ENCODE measurements at places on chromosomes 16 and 17.

DNA sequence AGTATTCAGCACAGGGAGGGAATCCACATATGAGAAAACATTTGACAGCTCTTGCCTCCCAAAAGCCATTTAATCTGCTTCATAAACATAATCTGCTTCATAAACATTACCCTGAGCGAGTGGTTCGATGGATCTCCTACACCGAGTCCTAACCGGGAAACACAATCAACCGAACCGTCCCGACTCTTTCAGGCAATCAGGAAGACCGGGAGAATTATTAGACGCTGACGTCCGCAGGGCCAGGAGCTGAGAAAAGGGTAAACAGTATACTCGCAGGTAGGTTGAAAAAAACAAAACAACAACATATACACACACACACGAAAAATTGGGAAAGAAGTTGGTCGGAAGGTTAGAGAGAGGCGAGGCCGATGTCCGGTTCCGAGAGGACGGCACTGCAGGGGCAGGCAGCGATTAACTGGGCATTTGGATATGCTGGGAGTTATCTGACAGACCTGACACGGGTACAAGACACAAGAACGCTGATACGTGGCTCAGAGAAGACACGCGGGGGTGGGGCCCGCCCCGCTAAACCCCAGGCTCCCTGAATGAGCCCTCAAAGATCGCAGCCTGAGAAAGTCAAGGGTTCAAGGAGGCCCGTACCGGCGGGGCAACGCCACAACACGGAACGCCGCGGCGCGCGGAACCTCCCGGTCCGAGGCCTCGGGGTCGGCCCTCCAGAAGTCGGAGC lies 585 bp downstream of the AP1G1 start:
- peak; percentile 19 for DNase-seq

DNA sequence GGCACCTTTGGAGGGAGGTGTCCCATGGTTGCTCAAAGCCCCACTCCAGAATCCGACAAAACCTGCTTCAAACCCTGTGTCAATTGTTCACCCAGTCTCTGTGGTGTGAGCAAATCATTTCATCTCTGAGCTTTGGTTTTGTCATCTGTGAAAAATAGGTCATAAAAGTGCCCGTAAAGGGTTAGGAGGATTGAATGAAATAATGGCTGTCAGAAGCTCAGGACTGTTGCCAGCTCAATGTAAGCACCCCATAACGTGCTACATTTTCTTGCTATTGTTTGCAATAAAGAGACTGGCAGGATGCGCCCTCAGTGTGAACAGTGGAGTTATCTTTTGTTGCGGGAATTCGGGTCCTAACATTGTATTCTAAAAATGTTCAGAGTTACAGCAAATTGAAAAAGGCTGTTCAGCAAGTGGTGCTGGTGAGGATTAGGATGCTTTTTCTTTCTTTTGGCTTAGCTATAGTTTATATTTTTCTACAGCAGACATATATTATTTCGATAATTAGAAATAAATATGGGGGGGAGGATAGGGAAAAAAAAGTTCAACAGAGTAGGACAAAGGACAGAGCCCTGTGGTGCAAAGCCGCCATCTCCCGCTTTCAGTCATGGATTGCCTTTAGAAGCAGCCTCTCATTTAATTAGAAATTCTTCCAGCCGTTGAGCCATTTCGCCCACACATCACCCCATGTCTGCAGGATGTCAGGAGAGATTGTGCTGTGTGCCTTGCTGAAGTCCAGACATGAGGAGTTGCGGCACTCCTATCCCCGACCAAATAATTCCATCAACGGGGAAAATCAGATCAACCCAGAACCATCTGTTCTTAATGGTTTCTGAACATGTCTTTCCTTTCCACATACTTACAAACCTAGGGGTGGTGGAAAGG lies 20.9 kb upstream of the PYY start:
- no peak for DNase-seq

GRCh38 chr17:2880050-2880449 lies 83.8 kb downstream of the RAP1GAP2 start:
- no peak for DNase-seq

DNA sequence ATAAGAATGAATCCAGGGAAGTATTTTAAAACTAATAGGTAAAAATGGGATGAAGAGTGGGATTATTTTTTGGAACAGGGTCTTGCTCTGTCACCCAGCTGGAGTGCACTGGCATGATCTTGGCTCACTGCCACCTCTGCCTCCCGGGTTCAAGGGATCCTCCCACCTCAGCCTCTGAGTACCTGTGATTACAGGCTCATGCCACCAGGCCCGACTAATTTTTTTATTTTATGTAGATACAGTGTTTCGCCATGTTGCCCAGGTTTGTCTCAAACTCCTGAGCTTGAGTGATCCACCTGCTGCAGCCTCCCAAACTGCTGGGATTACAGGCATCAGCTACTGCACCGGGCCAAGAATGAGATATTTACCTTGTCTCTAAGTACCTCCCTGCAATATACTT lies 22.1 kb downstream of the NSMCE1 start:
- no peak for DNase-seq

DNA sequence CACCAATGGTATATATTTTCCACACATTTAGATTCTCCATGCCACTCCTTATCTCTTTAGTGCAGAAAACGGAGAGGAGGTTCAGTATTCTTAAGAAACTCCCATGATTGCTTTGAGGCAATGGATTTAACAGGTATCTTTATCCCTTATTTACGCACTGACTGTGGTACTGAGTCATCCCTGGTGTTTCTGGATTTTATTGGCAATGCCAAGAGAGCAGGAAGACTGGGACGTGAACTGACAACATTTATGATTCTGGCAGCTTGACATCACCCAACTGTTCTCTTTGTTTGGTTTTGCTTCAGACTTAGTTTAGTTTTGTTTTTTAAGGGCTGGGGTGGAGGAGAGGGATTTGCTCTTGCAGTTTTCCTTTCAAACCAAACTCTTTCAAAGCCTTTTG lies 131.4 kb downstream of the WWOX start:
- DNase-seq, result no peak

GRCh38 chr17:38449364-38449763 lies 21.1 kb downstream of the ARHGAP23 start:
- peak; percentile 48 for DNase-seq

- peak; percentile 59 for DNase-seq
These were observed 13.2 kb downstream of the COPZ2 start for GRCh38 chr17:48024149-48025039.

GRCh38 chr17:32763855-32764439 lies 113.0 kb downstream of the MYO1D start:
- DNase-seq, result no peak

- DNase-seq, result peak; percentile 56
These were observed 8.3 kb upstream of the LPCAT2 start for GRCh38 chr16:55500530-55501011.

GRCh38 chr16:52398491-52398960 lies 148.4 kb downstream of the TOX3 start:
- no peak for DNase-seq

- no peak for DNase-seq
These were observed 8.1 kb downstream of the NFATC2IP start for GRCh38 chr16:28958836-28959235.

GRCh38 chr16:21301168-21301894 lies 23.2 kb upstream of the CRYM start:
- DNase-seq, result peak; percentile 68

DNA sequence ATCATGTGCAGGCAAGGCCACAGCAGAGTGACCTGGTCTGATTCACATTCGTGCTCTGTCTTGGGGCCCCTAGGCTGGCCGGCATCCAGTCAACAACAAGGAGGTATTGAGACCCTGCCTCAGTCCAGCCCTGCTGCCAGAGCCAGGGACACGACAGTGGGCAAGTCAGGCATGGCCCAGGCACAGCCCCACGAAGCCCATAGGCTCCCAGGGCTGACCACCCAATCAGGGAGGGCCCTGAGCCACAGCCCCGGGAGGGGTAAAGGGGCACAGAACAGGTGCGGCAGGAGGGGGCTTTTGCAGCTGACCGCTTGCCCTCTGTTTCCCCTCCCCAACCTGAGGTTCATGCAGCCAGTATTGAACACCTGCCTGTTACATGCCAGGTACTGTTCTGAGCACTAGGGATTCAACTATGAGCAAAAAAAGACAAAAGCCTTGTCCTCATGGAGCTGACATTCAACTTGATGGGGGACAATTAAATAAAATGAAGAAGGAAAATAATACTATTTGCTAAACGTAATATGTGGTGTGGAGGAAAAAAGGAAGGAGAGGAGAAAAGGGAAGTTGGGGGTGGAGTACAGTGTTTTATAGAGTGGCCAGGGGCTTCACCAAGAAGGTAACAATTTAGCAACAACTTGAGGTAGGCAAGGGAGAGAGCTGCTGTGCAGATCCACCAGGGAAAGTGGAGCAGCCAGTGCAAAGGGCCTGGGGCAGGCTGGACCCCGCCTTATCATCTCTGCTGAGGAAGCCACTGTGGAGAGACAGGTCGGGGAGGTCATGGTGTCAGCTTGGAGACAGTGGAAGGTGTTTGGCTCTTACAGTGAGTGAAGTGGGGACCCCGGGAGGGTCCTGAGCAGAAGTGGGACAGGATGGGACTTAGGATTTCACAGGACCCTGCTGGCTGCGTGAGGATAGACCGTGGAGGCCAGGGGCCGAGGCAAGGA lies 6.1 kb downstream of the DRC3 start:
- DNase-seq, result no peak

- no peak for DNase-seq
These were observed 312.3 kb upstream of the KCNJ16 start for GRCh38 chr17:69762766-69763165.

DNA sequence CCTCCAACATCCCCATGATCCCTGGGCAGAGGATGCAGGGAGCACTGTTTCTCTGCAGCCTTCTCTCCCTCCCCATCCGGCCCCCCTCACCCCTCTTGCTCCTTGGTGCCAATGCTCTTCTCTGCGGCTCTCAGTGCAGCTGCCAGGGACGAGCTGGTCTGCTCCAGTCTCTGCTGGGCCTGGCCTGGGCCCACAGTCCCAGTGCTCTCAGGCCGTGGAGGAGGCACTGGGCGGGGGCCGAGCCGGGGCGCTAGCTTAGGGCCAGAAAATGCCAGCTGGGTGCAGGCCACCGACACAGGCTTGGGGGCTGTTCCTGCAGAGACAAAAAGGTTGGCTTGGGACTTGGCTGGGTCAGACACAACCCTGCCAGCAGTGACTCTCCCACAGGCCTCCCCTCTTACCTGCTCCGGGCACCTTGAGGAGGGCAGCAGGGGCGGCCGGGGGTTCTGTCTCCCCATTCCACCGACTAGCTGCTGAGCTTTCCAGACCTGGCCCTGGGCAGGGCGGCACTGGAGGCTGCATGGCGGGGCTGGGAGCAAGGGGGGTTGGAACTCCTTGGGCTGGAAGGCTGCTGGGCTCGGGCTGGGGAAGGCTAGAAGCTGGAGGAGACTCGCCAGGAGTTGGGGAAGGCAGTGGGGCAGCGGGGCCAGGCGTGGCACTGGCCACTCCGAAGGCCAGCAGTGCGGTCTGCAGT lies 13.8 kb downstream of the CASKIN2 start:
- DNase-seq, result no peak

DNA sequence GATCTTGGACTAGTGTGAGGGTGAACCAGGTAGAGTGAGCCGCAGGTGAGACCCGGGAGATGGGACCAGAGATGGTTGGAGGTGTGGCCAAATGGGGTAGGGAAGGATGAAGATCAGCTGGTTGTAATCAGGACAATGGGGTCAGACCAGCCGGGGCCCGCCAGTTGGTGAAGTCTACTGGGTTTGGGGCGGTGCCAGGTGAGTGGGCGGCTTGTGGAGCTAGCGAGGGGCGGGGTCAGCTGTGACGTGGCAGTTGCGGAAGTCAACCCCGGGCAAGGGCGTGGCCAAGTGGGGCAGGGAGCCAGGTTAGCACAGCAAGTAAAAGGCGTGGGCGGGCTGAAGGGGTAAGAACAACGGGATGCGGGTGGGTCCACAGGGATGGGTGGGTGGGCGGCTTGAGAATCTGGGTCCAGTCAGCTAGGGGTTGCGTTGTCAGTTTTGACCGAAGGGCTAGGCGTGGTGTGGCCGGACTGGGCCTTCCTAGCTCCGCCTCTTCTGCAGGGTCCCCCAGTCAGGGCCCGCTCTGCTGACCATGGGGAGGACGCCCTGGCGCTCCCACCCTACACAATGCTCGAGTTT lies 25.5 kb upstream of the ALKBH5 start:
- peak; percentile 96 for DNase-seq

GRCh38 chr16:55225972-55226542 lies 97.9 kb upstream of the IRX6 start:
- no peak for DNase-seq

GRCh38 chr17:10871914-10872313 lies 34.0 kb upstream of the PIRT start:
- DNase-seq, result no peak

DNA sequence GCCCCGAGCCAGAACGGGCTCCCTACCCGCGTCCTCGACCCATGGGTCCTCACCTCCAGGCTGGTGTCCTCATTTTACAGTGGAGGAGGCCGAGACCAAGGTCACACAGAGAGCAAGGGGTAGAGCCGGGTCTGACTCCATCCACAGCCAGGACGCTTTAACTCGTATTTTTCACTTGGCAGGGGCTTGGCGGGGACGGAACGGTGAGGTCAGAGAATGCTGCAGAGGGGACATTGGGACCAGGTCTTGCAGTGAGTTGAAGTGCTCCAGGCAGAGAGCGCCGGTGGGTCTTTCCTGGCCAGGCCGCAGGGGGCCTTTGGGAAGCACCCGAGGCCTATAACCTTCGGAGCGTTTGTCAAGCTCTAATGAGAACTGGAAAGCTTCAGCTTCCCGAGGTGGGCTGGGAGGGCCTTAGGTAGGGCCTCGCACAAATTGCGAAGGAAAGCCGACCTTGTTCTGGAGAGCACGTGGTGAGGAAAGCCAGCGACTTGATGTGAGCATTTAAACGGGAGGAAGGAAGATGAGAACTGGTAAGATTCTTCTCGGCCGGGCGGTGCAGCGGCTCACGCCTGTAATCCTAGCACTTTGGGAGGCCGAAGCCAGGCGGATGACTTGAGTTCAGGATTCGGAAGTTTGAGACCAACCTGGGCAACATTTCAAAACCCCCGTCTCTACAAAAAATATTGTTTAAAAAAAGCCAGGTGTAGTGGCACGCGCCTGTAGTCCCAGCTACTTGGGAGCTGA lies 908 bp upstream of the CLUH start:
- no peak for DNase-seq

- DNase-seq, result peak; percentile 97
These were observed at the start of gene IRX5 for GRCh38 chr16:54930005-54930868. IRX5 (plus strand) TSS chr16:54930865; CDS start chr16:54931199, 334 bp downstream.

DNA sequence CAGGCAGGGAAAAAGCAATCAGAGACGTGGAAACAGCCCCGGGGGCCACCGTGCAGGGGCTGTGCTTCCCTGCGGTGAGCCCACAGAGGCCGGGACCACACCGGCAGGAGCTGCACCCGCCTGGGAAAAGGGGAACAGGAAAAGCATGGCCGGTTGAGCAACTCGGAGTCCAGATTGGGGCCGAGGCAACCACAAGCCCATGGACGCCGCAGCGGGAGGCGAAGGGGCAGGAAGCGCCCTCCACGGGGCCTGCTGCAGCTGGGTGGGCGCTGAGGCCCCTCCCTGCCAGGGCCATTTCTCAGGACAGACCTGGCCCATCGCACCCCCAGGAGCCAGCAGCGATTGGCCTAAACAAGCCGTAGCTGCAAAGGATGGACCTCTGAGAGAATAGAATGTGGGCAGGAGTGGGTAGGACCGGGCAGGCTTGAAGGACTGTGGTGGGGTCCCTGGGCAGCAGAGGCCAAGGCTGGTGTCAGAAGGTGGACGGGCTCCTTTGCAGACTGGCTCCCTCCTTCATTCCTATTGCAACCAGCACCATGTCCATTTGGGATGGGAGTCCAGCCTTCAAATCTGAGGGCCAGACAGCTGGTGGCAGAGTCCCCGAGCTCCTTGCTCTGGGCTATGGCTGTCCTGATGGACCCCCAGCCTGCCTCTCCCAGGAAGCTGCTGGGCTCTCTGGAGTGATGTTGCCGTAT lies 30.4 kb downstream of the COX4I1 start:
- no peak for DNase-seq
